ENCODE measurements at places on chromosomes 13 and 19. TPM values are rescaled to one million over a fixed set of nuclear protein-coding genes. Genes with fewer than 3 reads are reported as not detected.

DNA sequence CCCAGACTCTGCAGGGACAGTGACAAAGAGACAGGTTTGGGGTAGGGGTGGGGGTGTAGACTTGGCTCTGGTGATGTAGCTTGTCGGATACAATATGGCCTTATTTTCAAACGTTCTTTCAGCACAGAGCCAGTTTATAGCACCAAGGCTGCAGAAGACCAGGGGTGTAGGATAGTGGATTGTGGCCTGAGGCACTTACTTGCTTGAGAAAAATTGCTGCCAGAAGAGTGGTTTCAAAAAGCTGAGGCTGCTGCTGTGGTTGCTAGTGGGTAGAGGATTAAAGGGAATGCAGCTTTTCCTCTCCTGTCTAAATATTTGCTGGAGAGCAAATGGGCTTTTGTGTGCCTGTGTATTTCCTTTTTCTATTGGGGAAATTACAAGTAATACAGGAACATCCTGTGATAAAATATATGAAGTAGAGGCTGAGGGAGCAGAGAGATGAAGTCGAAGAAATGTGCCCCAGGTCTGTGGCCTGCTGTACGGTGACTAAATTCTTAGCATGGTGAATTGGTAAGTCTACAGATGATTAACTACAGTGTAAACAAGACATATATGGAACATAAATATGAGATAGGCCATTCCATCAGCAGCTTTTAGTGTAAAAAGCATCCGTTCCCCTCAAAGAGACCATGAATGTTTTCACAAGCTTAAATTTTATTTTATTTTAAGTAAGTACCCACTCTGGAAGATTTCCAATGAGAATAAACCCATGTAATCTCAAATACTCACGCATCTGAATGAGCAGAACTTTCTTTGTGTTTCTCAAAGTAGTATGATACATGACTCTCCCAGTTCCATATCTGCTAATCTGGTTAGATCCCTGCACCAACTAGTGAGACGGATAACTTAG lies 112.9 kb downstream of the LRCH1 start:
- no peak for DNase-seq

The MYADM gene
- 18.7 TPM for total RNA-seq

DNA sequence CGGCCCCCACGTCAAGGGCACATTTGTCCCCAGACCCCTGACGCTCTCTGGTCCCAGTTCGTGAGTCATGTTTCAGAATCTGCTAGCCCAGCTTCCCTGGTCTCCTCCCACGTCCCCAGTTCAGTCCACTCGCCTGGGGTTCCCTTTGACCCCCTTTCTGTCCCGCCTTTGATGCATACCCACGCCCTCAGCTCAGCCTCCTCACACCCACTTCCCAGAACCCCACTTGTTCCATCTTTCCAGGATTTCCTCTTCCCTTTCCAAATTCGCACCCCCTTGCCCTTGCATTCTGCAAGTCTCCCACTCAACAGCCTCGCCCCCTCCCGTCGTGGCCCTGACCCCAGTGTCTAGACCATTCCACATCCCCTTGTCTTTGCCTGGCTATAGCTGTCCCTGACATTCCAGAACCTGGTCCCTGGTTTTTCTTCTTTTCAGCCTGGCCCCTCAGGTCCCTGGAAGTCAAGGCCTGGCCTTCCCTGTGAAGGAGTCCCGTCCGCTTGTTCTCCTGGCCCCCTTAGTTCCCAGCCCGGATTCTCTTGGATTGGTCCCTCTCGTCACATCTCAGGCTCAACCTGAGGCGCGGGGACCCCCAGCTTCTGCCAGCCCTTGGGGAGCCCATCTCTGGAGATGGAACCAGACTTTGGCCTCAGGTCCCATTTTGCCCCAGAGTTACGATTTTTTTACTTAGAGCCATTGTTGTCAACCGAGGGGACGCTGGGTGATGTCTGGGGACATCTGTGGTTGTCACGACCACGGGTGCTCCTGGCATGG lies 1.3 kb downstream of the NCLN start:
- DNase-seq = no peak

The S1PR2 gene
- 14.6 TPM for total RNA-seq

The EHD2 gene
- total RNA-seq = 15.7 TPM

GRCh38 chr13:50893211-50893852 lies 16.3 kb upstream of the RNASEH2B start:
- DNase-seq = no peak

GRCh38 chr19:46886546-46887239 lies 25.9 kb downstream of the ARHGAP35 start:
- no peak for DNase-seq

- DNase-seq = no peak
These were observed 22.0 kb upstream of the MUC16 start for GRCh38 chr19:9032136-9032631.

DNA sequence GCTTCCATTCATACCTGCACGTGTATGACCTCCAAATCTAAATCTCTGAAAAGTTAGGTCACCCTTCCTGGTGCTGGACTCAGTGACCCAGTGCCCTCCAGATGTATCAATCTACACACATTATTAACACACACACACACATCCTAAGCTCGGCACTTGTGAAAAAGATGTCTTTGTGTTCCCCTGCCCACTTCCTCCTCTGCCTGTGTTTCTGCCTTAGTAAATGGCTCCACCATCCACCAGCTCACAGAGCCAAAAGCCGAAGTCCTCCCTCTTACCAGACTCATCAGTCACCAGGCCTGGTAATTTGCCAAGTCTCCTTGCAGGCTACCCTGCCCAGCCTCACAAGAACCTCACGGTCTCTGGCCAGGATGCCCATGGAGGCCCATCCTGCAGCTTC lies 131.5 kb downstream of the SHISA2 start:
- no peak for DNase-seq

GRCh38 chr13:111559612-111560403 lies 239.4 kb downstream of the TEX29 start:
- DNase-seq = no peak

The VAV1 gene
- total RNA-seq = 0.63 TPM

The RNF225 gene
- total RNA-seq = 6.6 TPM

- DNase-seq = peak; percentile 26
These were observed 263.3 kb downstream of the SLITRK1 start for GRCh38 chr13:83618966-83619365.

DNA sequence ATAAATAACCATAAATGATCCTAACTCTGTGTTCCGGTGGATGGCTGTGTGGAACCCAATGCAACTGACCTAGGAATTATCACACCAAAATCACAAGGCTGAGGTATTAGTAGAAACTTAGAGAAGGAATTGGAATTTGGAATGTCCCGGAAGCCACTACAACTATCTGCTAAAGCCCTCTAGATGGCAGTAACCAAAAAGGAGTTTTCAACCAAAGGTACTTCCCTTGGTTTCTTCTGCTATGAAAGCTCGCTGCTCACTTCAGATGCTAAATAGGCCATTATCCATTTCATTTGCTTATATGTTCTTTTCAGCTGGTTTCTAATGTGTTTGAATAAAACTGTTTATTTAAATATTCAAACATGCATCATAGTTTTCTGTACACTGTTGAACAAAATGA lies 1589.1 kb upstream of the SPRY2 start:
- DNase-seq = no peak

The LYPD3 gene
- total RNA-seq = not detected

GRCh38 chr13:99636306-99636705 lies 135.0 kb downstream of the TM9SF2 start:
- DNase-seq = no peak

The SH2D3A gene
- total RNA-seq = not detected

The CRLF1 gene
- total RNA-seq = 6.6 TPM

DNA sequence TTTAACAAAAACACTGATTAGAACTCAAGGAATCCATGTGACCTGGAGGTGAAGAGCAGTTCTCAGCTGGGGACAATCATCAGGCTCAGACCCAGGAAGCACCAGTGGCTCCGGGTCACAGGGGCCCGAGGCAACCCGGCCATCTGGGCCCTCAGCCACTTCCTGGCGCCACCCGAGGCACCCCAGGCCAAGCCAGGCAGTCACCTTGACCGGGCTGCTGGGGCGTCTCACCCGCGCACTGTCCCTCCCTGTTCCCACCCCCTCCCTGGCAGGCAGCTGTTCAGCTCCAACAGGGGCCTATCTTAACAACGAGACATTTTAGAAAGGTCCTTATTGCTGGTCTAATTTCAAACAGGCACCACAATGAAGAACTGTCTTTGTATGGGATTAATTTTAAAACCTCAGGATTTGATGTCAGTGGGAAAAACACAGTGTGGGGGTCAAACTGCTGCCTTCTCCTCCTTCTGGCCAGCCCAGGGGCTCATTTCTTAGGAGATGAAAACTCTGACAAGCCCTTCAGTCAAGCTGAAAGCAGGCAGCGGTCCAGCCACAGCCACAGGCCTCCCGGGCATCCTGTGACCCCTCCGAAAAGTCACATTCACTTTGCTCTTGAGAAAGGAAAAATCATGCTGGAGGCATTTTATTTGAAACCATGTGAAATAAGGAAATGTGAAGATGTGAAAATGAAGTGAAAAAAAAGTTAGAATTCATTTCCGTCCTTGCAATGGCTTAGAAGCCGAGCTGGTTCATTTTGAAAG lies 83.3 kb downstream of the KCTD15 start:
- DNase-seq = no peak

GRCh38 chr19:42113641-42114348 lies 18.5 kb downstream of the POU2F2 start:
- peak; percentile 99 for DNase-seq

GRCh38 chr19:31356587-31357314 lies 7.5 kb upstream of the TSHZ3 start:
- DNase-seq = peak; percentile 62

The LRFN3 gene
- total RNA-seq = 2.9 TPM

DNA sequence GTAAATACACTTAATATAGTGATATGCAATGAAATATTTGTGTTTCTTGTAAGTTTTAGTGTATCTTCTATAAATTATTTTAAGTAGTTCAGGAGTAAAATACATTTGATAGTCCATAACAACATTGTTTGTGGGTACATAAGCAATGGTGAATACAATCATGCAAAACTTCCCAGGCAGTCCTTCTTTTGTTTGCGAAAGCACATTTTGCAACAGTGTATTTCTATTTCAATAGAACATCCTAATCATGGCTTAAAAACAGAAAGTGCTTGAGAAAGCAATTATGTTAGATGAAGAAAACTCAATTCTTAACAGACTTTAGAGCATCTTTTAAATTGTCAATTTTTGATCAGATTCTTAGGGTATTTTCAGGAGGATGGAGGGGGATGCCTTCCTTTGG lies 155.6 kb downstream of the POSTN start:
- no peak for DNase-seq

GRCh38 chr13:114005206-114005724 lies 31.4 kb upstream of the C13orf46 start:
- DNase-seq = no peak

The SMIM44 gene
- not detected for total RNA-seq

DNA sequence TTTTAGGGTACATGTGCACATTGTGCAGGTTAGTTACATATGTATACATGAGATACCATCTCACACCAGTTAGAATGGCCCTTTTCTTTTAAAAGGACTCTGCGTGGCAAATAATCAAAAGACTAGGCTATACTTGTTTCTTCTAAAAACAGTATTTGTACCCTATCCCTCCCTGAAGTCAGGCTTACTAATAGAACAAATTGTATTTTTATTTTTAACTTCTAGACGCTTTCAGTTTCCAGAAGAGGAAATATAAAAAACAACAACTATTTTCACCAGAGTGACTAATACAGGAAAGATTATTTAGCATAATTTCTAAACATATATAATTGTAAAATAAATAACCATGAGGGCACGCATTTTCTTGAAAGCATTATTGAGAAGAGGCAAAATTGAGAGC lies 83.6 kb downstream of the ITGBL1 start:
- no peak for DNase-seq

The C19orf81 gene
- 0.33 TPM for total RNA-seq

DNA sequence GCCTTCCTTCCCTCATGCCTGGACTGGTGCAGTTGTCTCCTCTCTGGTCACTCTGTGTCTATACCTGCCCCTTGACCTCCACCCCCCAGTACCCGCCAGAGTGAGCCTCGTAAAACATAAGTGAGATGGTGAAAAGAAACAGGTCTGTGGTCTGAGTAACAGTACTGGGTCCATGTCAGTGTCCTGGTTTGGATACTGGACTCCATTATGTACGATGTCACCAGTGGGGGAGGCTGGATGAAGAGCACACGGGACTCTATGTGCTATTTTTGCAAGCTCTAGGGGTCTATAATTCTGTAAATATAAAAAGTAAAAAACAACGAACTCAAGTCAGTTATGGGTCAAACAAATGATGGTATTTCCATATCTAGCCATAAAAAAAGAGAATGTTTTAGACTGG lies 14.4 kb downstream of the MYBPC2 start:
- no peak for DNase-seq

GRCh38 chr19:33418461-33418860 lies 45.0 kb downstream of the CEBPG start:
- DNase-seq = no peak

The FLT3 gene
- total RNA-seq = not detected

DNA sequence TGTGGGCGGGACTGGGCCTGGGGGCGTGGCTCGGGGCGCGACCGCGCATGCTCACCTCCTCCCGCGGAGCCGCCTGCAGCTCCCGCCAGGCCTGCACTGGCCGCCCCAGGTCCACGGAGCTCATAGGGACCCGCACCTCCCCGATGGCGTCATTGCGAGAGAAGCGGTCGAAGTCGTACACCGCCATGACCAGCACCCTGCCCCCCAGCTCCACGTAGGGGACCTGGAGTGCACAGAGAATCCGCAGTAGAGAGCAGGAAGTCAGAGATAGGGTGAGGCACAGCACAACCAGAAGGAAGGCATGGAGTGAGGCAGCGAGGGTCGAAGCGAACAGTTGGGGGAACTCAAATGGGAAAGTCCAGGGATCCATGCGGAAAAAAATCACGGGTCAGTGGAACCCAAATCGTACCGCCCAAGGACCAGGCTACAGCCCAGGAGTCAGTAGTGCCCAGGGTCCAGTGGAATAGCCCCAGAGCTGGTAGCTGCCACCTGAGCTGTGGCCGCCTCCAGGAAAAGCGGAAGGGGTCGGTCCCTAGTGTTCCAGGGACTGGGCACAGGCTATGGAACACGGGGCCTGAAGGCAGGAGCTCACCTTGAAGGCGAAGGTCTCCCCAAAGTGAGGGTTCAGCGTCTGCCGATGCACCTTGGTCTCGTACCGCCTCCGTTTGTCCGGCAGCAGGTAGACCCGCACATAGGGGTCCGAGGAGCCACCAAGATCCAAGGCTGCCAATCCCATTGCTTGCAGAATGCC lies 4.8 kb downstream of the SYT5 start:
- no peak for DNase-seq

The KL gene
- total RNA-seq = 2.1 TPM

DNA sequence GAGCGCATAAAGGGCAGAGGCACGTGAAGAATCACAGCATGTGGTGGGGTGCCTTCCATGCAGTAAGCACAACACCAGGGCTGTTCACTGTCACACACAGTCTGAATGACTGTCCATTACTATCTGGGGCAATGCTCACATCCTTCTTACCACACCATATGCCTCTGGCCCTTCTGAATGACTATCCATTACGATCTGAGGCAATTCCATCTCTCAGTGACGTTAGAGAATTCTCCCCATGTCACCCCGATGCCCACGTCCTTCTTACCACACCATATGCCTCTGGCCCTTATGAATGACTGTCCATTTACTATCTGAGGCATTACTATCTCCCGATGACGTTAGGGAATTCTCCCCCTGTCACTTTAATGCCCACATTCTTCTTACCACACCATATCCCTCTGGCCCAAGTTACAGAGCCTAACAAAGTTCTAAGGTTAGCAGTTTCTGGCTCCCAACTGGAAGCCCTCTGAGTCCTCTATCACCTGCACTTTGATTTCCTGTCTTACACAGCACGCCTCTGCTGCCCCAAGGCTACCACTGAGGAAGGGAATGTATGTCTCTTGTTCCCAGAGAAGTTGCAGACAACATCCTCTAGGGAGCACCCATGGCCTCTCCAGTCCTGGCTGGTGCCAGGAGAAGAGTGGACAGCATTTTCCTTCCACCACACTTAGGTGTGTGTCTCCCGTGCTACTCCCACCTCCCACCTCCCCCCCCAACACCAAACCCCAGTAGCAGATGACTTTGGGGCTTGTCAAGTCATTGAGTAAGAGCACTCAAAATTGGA lies 154.8 kb downstream of the COG6 start:
- no peak for DNase-seq
